Cardiac fibroblast (primary cell): ENCODE measurements at places on chromosomes 13 and 19.

DNA sequence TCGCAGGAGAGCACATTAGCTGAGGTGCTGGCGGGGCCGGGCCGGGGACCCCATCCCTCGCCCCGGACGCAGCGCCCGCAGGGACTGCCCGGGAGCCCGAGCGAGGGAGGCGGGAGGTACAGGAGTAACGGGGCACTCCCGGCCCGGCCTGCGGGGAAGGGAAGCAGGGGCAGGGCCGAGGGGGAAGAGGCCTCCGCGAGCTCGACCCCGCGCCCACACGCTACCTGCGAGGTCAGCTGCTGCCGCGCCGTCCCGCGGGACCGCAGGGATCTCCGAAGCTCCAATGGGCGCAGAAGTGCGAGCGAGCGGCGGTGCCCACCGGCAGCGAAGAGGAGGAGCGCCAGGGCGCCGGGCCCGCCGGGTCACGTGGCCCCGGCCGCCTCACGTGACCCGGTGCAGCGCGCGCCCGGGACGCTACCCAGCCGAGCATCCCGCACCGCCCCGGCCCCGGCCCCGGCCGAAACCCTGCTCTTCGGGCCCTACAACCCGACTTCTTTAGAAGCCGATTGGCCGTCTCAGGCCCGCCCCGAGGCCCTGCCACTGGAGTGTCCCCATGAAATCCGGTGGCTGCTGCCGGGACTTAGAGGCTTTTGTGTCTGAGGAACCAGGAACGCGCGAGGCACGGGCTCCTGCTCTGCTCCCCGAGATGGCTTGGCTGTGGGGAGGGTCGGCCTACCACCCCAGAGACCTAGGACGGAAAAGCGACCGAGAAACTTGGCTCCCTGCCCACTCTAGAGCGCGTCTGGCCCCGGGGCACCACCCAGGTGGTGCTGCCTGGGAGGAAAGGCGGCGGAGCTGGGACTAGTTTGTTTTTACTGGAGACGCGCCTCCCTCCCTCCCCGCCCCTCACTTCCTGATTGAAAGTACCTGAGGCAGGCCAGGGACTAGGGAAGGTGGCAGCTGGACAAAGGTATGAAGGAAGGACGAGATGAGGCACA is at the start of gene RCBTB1:
Gene RCBTB1 (minus strand): TSS at position 339 of the 938 bp plus-strand sequence. CDS start 18,279 bp downstream, outside the sequence.
- peak; percentile 60 for DNase-seq

DNA sequence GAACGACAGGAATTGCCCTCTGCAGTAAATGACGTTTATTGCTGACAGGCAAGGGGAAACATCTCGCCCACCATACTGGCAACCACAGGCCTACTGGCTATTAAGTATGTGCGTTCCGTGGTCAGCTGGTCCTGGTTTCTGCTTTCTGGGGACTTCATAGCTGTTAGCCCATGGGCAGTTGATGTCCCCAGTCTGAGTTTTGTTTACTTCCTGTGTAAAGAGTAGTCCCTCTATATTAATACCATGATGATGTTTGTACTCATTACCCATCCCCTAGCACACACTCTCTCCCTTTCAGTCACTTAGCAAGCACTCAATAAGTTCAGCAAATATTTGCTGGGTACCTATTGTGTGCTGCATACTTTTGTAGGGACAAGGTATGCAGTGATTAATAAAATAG is 6.5 kb upstream of the MIA start:
- no peak for DNase-seq

DNA sequence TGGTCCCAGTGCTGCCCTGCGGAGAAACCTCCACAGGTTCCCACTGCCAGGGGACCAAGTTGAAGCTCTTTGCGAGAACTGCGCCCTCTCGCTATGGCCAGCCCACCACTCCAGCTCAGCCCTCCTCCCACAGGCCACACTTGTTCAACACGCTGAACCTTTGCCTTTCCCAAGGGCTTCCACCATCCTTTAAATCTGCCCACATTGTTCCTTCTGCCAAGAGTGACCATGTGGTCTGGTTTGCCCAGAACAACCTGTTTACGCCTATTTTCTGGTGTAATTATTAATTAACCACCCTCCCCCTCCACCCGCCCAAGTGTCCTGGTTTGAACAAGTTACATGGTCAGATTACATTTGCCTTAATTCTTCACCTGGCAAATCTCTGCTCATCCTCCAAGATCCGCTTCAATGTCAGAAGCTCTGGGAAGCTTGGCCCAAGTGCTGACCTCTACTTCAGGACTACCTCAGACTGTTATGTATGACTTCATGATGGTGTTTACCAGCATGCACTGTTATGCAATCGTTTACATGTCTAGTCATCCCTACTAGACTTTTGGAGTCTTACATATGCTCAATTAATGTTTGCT is 12.0 kb upstream of the USP12 start:
- peak; percentile 49 for DNase-seq

GRCh38 chr13:66803013-66803807 is 426.9 kb downstream of the PCDH9 start:
- DNase-seq: no peak

DNA sequence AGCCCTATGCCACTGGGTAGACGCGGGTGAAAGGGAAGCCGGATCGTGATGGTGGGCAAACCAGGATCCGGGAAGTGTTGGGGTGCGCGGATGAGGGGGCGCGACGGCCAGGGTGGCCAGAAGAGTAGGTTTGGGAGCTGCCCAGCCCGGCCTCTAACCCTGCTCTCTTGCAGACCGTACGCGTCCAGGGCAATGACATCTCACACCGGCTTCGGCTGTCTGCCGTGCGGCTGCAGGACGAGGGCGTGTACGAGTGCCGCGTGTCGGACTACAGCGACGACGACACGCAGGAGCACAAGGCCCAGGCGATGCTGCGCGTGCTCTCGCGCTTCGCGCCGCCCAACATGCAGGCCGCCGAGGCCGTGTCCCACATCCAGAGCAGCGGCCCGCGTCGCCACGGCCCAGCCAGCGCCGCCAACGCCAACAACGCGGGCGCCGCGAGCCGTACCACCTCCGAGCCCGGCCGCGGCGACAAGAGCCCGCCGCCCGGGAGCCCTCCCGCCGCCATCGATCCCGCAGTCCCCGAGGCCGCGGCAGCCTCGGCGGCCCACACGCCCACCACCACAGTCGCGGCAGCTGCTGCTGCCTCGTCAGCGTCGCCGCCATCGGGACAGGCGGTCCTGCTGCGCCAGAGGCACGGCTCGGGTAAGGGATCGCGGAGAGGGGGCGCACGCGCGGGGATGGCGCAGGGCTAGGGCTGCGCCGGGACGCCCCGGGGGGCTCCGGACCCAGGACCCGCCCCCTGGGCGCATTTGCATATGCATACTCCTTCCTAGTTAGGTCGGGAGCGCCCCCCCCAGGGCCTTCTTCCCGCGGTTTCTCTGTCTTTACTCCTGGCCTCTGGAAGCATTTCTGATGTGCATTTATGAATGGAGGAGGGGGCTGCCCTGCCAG is 4.1 kb downstream of the VSTM2B start:
- no peak for DNase-seq

DNA sequence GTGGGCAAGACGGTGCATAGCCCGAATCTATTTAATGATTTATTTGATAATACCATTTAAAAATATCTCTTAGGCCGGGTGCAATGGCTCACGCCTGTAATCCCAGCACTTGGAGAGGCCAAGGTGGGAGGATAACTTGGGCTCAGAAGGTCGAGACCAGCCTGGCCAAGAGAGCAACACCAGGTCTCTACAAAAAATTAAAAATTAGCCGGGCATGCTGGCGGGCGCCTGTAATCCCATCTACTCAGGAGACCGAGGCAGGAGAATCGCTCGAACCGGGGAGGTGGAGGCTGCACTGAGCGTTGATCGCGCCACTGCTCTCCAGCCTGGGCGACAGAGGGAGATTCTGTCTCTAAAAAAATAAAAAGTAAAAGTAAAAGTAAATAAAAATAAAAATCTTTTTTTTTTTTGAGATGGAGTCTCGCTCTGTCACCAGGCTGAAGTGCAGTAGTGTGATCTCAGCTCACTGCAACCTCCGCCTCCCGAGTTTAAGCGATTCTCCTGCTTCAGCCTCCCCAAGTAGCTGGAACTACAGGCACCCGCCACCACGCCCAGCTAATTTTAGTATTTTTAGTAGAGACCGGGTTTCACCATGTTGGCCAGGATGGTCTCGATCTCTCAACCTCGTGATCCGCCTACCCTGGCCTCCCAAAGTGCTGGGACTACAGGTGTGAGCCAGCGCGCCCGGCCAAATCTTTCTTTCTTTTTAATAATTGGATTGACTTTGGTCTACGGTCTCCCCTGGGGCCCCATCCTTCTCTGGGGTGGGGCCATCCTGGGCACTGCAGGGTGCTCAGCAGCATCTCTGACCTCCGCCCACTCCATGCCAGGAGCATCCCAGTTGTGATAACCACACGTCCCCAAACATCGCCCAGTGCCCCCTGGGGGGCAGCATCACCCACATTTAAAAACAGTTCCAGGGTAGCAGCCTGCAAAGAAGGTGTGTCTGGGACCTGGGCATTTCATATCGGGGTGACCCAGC is 90.7 kb downstream of the GNG7 start:
- no peak for DNase-seq

DNA sequence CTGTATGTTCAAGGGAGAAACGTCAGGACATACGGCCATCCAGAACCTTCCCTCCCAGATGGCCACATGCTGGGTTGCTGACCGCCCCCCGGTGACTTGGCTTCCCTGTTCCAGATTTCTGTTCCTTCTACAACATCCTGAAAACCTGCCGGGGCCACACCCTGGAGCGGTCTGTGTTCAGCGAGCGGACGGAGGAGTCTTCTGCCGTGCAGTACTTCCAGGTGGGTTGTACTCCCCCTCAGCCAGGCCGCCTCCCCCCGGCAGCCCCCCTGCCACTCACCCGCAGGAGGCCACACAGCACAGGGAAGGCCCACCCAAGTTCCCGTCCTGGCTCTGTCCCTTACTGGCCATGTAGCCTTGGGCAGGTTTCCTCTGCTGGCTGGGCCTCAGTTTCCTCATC is 20.5 kb downstream of the YIPF2 start:
- DNase-seq: no peak

- peak; percentile 32 for DNase-seq
Measured at GRCh38 chr13:80499536-80500290, 158.8 kb upstream of the SPRY2 start.

- DNase-seq: peak; percentile 78
Measured at GRCh38 chr19:17235300-17235970, 9.4 kb downstream of the OCEL1 start.

GRCh38 chr19:1093330-1093729 is 1.8 kb downstream of the POLR2E start:
- no peak for DNase-seq

DNA sequence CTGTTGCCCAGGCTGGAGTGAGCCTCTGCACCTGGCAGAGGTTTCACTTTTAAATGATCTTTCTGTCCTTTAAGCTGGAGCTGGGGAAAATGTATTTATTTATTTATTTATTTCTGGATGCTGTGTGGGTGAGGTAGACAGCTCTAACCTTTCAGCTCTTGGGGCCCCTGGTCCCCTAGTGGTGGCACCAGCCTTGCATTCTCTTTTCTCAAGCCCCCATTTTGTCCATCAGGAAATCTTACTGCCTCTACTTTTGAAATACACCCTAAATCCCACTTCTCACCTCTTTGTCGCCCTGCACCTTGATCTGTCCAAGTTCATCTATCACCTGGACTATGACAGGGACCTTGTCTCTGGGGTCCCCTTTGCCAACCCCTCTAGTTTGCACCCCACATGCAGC is 2.1 kb upstream of the B9D2 start:
- no peak for DNase-seq
